ENCODE measurements at places on chromosomes 5 and 9.

GRCh38 chr9:125650271-125650737 lies 56.7 kb downstream of the MAPKAP1 start:
- no peak for DNase-seq

DNA sequence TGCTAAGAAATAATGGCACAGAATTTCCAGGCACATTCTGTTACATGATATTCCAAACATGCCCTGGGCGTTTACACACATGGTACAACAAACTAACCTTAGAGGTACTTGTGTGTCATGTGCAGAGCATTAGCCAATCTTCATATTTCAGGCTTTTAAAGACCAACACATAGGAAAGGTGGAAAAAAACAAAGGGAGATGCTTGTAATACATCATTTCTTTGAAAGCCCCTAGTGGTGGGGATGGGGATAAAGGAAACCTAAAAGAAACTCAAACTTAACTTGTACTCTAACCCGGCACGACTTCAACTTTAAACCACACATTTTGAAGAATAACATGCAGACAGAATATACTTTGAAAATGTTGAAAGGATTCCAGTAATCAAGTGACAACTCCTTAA lies 133.6 kb downstream of the PTPRD start:
- no peak for DNase-seq

- DNase-seq, result no peak
These were observed 51.4 kb upstream of the TJP2 start for GRCh38 chr9:69122549-69123141.

- no peak for DNase-seq
These were observed 35.3 kb upstream of the HK3 start for GRCh38 chr5:176934309-176934930.

All from stimulated activated CD4-positive, alpha-beta T cell treated with anti-CD3 and anti-CD28 coated beads, TNF-alpha, amount 100 ng/mL, for 4 hours (primary cell).